ENCODE measurements at places on chromosomes 1 and 21. TPM values are rescaled to one million over a fixed set of nuclear protein-coding genes. Genes with fewer than 3 reads are reported as not detected.

GRCh38 chr21:31559368-31560119, 99.9 kb upstream of the SOD1 start:
- H3K4me1 ChIP-seq = no peaks in the 10 kb centered on the region
- no peaks in the 10 kb centered on the region for H3K36me3 ChIP-seq
- DNase-seq = peak; percentile 97
- no peak overlapping the region for H3K4me3 ChIP-seq
- H3K27me3 ChIP-seq = peaks cover 12% of the 10 kb centered on the region

The PPIAL4G gene
- not detected for total RNA-seq

The MRAP gene
- 0.26 TPM for total RNA-seq

The ATP1A4 gene
- 0.26 TPM for total RNA-seq

The PHF13 gene
- total RNA-seq = 12.3 TPM
